ENCODE measurements at places on chromosomes 5 and 9. TPM values are rescaled to one million over a fixed set of nuclear protein-coding genes. Genes with fewer than 3 reads are reported as not detected.

FAM151B gene
- 2.4 TPM for total RNA-seq

DNA sequence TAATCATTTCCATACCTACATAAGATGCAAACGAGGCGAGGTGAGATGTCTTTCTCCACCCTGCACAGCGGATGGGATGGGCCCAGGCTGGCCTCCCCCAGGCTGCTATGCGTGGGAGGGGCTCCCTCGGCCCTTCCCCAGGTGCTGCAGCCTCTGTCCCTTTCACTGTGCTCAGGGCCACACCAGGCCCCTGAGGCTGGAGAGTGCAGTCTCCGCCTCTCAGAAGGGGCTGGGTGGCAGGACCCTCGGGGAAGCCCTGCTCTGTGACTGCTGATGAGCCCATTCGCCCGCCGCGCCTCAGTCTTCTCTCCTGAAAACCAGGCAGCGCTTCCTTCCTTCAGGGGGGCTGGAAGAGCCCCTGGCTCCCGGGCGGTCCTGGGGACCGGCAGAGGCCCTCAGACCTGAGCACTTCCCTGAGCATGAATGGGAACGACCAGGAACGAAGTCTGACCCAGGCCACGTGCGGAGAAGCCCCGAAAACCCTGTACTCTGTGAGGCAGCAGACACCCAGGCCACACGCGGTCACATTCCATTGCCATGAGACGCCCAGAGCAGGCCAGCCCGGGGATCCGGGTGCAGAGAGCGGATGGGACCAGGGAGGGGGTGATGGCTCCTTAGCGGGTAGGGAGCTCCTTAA lies 21.9 kb upstream of the NOTCH1 start:
- no peaks in the 10 kb centered on the region for H3K36me3 ChIP-seq
- no peak overlapping the region for H3K4me3 ChIP-seq
- no peaks in the 10 kb centered on the region for H3K27me3 ChIP-seq
- no peaks in the 10 kb centered on the region for H3K4me1 ChIP-seq
- DNase-seq = no peak

DNA sequence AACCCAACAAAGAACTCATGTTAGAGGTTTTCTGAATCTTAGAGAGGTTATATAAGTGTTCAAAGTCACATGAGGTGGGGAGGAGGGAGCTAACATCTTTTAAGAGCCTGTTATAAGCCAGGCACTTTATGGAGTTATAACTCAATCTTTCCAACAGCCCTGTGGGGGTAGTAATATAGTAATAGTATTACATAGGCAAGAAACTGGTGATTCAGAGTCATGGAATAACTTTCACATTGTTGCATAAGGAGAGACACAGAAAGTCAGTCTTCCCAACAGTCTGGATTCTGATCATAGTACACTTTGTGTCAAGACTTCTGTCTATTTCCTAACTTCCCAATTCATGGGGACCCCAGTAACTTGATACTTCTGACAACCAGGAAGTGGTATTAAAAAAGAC lies 89.2 kb downstream of the ACER2 start:
- H3K27me3 ChIP-seq = no peaks in the 10 kb centered on the region

- DNase-seq = peak; percentile 16
- H3K36me3 ChIP-seq = no peaks in the 10 kb centered on the region
- no peak overlapping the region for H3K27ac ChIP-seq
- H3K4me3 ChIP-seq = no peak overlapping the region
- no peaks in the 10 kb centered on the region for H3K27me3 ChIP-seq
- H3K4me1 ChIP-seq = no peaks in the 10 kb centered on the region
These were observed 32.3 kb upstream of the CSF1R start for GRCh38 chr5:150118561-150119229.
